ENCODE measurements at places on chromosomes 2 and 18.

DNA sequence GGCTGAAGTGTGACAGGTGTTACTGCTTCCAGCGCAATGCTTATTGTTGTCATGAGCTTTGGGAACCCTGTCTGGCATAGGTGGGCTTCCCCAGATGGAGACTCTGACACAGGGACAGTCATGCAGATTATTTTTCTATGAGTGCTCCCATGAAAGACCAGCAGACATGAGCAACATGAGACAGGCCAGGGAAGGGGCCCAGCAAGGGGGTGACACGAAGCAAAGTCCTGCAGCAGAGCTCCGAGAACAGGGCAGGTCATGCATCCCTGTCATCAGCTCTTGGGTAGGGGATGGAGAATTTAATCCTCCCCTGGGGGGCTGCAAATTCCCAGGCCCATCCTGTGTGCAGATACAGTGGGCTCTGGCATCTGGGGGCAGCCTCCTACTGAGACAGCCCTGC, 77.4 kb downstream of the CTAGE1 start:
- no peak for DNase-seq

DNA sequence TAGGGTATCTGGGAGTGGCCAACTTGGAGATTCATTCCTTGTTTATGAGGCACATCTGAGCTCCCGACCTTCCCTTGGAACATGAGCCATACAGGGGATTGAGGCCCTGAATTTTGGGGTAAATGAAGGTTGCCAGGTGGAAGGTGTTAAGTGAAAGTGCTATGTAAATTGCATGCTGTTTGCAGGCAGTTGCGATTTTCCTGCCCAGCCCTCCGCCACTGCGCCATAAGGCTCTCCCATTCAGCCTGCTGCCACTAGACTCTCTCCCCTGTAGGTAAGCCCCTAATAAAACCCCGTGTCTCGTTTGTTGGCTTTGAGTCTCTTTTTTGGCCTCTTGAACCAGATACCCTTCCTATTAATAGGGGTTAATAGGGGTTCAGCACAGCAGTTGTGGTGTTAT, 33.8 kb downstream of the PCARE start:
- no peak for DNase-seq

DNA sequence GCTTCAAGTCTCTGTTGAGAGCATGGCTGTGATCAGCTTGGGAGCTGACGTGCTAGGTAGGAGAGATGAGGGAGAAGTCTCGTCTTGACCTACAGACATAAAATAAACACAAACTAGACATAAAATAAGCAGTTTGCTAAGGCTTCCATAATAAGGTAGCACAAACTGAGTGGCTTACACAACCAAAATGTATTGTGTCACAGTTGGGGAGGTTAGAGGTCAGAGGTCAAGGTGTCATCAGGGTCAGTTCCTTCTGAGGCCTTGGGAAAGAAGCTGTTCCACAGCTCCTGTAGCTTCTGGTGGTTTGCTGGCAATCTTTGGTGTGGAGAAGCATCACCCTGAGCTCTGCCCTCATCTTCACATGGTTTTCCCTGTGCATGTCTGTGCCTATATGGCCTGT, 20.2 kb downstream of the DAW1 start:
- no peak for DNase-seq

- DNase-seq, result no peak
Observed at GRCh38 chr18:3901811-3902210, 451.8 kb downstream of the TGIF1 start.

GRCh38 chr18:31736630-31737029, 24.1 kb downstream of the SLC25A52 start:
- DNase-seq, result no peak
